Sciatic nerve (tissue), 2 donors: ENCODE measurements at places on chromosomes 7 and 10.

DNA sequence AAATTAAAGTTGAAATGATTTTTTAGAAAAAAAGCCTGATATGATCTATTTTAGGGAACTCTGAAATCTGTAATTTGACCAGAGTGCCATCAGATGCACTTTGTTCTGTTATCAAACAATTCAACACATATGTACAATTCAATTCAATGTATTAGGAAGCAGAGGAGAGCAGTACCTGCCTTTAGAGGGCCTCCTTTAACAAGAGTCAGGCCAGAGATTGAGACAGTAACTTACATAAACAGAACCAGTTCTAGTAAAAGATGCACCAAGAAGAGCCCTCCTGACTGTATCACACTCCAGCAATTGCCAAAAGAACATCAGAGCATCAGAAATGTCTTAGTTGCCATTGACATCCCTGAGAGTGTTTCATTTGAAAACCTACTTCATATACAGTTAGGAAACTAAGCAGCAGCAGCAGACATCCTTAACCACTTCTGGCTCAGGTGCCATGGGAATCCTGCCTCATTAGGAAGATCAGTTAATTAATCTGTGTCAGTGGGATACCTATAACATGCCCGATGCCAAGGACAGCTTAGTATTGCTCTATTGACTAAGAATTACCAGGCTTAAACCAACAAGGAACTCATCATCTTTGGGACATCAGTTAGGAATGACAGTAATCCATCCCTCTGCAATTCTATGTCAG is 1222.6 kb upstream of the LRRN3 start:
- DNase-seq = no peak

- no peak for DNase-seq
Measured at GRCh38 chr10:91201213-91201996, 19.1 kb upstream of the PCGF5 start.

- no peak for DNase-seq
Measured at GRCh38 chr7:84425702-84426259, 231.2 kb upstream of the SEMA3A start.

DNA sequence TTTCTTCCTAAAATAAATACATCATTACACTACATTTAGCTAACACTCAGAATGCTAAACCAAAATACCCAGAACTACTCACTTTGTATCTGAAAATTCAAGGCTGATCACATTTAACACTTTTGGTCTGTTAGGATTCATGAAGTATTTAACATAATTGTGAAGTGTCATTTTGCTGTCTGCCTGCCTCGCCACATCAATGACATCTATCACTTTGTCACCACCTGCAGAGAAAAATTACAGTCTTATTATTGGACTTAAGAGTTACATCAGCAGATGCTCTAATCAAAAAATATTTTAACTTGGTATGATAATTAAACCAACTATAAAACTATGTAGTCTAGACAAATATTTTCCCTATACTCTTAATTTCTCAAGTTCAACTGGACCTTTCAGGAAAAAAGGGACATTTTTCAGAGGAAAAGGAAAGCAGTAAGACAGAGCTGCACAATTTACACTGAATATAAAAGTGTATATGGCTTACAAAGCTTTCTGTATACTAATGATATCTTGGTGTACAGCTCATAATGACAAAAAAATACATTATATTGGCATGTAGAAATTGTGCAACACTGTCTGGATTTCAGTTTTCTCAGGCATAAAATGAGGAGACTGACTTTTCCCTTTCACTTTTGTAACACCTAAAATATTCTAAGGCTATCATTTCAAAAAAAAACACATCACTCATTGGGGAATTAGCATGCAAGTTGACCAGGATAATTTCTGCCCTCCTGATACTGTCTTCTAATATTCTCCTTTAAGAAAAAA is 49.2 kb downstream of the KDM7A start:
- DNase-seq = no peak

- DNase-seq = no peak
Measured at GRCh38 chr7:54888734-54889082, 129.7 kb upstream of the SEC61G start.

- no peak for DNase-seq
Measured at GRCh38 chr7:90931986-90932916, 332.0 kb upstream of the FZD1 start.

DNA sequence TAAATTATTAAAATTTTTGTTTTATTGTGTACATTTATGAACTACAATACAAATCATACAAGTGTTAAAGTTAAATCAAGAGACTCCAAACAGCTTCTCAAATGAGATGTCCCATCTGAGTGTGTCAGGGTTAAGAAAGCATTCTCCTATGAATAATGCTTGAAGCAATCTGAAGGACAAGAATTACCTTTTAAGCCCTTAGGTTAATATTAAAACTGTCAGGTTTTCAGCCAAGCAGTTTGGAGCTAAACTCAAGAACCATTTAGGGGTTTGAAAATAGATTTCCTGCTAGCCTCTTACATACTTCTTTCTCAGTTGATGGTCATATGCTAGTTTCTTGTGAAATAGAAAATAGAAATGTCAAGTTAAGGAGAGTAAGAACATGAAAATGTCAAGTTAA is 38.3 kb downstream of the LIPJ start:
- DNase-seq = no peak

DNA sequence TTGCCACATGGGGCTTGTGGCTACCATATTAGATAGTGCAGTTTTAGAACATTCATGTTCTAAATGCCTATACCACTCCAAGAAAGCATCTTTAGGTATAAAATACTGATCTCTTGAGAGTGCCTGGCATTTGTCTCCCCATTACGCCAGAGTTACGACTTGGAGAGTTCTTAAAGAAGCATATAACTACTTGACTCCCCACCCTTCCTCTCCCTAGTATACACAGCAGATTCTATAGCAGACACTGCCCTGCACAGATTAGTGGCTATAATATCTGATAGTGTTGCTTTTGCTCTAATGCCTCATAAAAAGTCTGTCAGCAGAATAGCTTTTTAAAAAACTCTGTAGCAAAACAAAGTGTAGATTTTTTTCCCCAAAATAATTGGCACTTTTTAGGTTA is 90.8 kb downstream of the ZMYND11 start:
- no peak for DNase-seq

- DNase-seq = no peak
Measured at GRCh38 chr7:35988105-35988504, 164.9 kb upstream of the EEPD1 start.
